Activated CD8-positive, alpha-beta memory T cell treated with anti-CD3 and anti-CD28 coated beads for 4 hours (primary cell): ENCODE measurements at places on chromosomes 2 and 18.

DNA sequence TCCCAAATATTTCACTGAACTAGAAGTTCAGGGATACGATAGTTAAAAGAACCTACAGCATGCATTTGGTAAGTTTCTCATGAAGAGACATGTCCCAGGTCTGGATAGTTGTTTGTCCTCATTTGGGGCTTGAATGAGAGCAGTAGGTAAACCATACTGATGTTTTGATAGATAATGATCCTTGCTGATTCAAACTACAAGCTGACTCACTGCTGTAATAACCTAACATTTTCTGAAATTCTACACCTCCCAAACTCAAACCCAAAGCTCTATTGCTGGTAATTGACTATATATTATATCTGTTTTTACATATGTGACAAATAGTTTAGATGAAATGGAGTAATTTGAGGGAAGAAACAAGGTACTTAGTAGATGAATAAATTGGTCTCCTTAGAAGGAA lies 154.1 kb upstream of the BOD1L2 start:
- DNase-seq: no peak

DNA sequence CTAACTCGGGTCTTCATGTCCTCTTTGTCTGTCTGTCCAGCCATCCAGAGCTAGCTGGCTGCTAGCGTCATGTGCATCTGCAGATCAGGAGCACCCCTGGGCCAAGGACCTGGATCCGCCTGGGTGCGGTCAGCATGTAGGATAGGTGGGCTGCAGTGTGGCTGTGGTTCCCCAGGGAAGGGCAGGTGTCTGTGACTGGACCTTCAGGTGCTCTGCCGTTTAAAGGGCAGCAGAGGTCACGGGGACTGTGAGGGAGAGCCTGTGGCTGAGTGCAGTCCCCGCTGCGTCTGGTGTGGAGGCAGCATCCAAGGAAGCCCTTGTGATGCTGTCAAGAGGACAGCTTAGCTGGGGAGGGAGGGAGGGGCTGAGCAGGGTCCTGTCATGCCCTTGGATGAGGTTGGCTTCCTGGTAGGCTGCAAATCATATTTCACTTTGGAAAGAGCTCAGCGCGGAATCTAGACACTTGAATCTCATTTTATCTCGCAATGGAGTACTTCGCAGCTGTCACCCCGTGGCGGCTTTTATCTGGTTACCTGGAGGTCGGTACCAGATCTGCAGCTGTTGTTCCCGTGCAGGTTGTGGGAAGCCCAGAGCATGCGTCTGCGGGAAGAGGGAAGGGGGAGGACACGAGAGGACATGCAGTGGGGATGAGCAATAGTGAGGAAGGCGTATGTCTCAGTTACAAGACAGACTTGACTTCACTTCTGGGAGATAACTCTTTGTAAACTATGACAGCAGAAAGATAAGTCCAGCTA lies 5.9 kb upstream of the RALB start:
- no peak for DNase-seq

DNA sequence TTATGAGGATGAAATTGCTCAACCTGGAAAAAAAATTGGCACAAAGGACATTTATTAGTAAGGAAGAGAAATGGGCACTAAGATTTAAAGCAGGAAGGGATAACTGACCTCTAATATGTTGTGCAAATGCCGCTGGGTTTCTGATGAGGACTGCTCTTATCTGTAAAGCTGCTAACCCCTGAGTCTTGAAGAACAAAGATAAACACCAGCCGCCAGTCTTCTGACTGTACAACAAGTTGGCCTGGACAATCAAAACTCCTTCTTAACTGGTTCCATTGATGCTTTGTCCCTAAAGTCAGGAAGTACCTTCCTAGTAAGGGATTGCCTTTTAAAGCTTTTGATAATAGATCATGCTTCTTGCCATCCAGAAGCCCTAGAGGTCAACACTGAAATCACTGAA lies 301.8 kb downstream of the TRIB2 start:
- DNase-seq: no peak

DNA sequence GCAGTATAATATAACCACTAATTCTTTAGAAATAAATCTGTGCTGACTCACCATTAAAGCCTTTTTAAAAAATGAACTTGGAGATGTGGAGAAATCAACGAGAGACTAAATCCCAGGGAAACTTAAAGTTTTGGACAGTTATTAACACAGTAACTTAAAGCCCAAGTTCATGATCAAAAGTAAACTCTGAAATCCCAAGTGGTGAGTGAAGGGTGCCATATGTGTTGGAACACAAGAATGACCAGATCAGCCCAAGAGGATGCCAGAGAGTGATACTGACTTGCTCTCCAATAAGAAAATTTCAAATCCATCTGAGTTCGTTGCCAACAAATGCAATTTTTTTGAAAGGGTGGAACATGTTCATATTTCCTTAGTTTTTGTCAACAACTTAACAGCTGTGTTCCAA lies 838.1 kb upstream of the ACVR2A start:
- no peak for DNase-seq

DNA sequence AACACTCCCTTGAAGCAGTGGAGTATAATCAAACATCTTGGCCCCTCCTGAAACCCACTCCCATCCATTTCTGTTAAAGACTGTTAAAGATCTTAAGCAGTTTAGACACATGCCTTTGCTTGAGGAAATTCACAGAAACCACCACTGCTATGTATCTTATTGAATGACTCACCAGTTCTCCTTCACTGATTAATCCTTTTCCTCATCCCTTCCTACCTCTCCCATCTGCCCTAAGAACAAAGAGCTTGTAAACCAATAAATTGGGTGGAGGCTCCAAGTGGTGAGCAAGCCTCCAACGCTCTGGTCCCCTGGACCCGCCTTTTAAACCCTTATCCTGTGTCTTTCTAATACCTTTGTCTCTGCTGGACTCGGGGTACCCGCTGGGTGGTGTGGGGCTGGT lies 746.1 kb downstream of the LRP1B start:
- DNase-seq: no peak

DNA sequence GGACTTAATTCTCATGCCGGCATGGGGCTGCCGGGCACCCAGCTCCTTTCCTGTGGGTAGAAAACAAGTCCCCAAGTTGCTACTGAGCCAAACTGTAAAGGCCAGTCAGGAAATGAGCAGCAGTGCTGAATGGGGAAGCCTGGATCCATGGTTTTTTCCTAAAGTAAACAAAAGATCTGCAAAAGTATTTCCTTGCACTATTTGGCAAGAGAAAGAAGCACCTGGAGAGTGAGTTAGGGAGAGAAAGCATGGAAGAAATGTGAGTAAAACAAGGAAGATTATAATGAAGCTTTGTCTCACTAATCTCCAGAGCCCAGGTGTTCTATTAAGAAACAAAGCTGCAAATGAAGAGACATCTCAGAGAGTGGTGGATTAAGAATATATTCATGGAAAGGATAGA lies 117.6 kb downstream of the METTL8 start:
- no peak for DNase-seq

GRCh38 chr2:98160554-98160953 lies 73.6 kb downstream of the VWA3B start:
- no peak for DNase-seq

GRCh38 chr2:26786207-26787028 lies 562 bp downstream of the CENPA start:
- no peak for DNase-seq

GRCh38 chr18:11146947-11147345 lies 2.4 kb downstream of the PIEZO2 start:
- no peak for DNase-seq

DNA sequence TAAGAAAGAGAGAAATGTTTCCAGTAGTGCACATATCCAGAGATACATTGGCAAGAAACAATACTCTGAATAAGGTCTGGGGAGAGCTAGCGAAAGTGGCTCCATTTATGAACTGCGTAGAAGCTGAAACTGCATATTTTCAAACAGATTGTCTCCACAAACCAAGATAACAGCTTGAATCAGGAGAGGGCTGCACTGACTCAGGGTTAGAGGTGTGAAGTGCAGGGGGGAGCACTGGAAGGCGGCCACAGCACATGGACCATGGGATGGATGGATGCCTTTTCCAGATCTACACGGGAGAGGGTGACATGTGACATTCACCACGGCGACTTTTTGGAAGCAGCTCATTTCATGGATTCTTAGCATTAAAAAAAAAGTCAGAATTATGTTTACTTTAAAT lies 729.4 kb downstream of the RNF144A start:
- DNase-seq: no peak

DNA sequence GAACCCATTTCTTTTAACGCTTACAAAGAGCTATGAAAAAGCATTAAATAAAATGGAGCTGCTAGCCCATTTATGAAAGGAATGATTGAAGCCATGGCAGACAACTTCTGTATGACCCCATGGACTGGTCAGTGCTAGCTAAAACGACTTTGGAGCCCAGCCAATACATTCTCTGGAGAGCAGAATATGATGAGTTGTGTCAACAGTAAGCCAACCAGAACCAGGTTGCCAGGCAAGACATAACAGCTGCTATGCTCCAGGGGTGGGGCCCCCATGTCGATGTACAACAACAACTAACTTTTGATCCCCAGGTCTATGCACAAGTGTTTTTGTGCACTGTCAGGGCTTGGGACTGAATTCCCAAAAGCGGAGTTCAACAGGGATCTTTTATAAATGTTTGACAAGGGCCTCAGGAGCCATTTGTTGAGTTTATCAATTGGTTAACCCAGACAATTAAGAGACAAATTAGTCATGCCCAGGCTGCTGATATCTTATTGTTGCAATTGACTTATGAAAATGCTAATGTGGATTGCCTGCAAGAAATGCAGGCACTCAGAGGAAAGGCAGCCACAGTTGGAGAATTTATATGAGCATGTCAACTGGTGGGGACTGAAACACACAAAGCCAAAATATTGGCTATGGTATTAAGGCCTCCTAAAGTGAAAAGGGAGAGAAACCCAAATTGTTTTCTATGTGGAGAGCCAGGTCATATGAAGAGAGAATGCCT lies 64.6 kb upstream of the MYO3B start:
- DNase-seq: no peak

DNA sequence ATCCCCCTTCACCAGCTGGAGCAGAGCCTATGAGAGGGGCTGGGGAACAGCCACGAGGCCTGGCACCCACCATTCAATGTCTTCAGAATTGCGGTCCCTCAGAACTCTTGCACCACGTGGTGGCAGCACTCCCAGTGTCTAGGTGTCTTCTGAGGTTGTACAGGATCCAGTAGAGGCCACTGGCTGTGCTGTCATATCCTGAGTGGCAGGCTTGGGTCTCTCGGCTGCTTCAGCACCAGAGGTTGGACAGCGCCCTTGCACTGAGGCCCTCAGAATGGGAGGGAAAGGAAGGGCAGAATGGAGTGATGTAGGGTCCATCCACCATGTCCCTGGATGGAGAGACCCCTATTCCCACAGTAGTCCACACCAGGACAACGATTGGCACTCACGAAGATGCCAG lies 112.0 kb upstream of the TEKT4 start:
- no peak for DNase-seq
